HT-29 (cell line): ENCODE measurements at places on chromosomes 16 and 17. TPM values are rescaled to one million over a fixed set of nuclear protein-coding genes. Genes with fewer than 3 reads are reported as not detected.

DNA sequence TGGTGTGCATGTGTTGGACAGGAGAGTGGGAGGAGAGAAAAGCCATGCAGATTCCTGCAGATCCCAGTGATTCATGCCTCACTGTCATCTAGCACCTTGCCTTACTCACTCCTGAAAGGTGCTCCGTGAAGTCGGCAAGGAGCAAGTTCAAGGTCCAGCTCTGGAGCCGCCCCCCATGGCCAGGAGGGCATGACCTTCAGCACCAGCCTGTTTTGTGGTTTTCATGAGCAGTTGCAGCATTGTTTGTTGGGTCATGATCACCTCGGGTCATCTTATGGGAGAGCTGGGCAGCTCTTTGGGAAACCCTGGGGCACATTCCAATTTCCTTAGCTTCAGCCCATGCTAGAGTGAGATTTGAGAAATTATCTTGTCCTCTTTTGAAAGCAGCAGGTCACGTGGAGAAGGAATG lies 137.5 kb upstream of the IRX3 start:
- DNase-seq, result no peak

GRCh38 chr16:77820340-77820739 lies 32.0 kb downstream of the VAT1L start:
- DNase-seq, result no peak

- DNase-seq, result no peak
Observed at GRCh38 chr16:87410530-87410929, 18.4 kb downstream of the MAP1LC3B start.

GRCh38 chr16:19089410-19089955 lies 22.1 kb downstream of the COQ7 start:
- no peak for DNase-seq

DNA sequence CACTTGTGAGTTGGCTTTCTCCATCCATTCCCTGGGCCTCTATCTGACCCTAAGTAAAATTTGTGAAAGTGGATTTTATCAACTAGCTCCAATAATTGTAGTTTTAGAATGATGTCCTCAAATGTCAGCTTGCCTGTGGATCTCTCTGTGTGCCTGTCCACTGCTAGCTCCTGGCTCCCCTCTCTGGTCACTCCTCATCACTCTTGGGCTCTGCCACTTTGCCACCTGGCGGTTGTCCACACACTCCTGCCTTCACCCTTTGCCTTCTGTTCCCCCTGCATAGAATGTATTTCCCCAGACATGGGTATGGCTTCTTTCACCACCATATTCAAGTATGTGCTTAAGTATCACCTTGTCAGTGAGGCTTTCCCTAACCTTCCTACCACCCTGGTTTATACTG lies 19.8 kb downstream of the ANKFN1 start:
- no peak for DNase-seq

DNA sequence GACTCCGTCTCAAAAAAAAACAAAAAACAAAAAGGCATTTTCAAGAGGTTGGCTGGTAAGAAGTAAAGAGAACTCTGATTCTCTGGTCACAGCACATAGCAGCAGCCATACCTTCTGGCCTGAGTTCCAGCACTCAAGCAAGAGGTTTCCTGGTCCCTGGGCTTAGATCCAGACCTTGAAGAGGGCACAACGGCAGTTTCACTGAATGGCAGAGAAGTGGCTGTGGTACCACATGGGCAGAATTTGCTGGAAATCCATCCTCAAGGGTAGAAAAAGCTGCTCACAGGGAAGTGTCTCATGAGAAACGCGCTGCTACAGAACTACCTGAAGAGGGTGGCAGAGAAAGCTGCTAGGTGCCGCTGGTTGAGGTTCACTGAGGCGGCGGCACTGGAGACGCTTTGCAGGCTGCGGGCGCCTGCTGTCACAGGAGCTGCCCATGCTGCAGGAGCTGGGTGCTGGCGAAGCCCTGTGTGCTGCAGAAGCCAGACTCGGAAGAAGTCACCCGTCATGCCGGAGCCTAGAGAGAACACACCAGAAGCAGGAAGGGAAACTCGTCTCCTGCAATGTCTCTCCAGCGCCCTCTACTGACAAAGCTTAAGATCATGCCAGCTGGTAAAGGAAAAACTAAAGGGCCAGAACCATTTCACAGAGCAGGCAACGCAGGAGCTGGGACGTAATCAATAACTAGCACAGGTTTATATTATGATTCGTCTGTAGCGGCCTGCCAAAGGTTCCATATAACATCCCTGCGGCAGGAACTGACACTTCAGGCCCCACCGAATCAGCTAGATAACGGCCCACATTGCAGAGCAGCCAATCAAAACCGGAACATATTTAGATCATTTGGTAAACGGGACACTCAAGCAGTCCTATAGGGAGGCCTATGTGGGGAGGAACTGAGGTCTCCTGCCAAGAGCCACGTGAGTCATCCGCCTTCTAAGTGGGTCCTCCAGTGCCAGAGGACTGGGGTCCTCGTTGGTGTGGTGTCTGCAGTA lies 5.4 kb upstream of the ZNF213 start:
- DNase-seq, result peak; percentile 92

DNA sequence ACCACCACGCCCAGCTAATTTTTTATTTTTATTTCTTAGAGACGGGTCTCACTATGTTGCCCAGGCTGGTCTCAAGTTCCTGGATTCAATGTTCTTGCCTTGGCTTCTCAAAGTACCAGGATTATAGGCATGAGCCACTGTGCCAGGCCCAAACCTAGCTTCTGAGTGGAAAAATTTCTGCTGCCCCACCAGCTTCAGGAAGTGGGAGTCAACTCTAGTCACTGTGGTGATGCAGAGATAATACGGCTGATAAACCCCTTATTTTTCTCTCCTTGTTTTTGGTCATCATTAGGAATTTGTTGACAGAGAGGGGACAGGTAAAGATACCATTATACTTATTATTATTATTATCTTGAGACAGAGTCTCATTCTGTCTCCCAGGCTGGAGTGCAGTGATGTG lies 27.8 kb upstream of the PHOSPHO1 start:
- no peak for DNase-seq

GRCh38 chr17:53470626-53471025 lies 352.1 kb upstream of the KIF2B start:
- no peak for DNase-seq

- no peak for DNase-seq
Observed at GRCh38 chr17:65885541-65886312, 306.2 kb downstream of the CEP112 start.

Gene ACSF2
- 60.0 and 66.2 TPM in 2 replicates for total RNA-seq

Gene MYOCD
- total RNA-seq, result not detected in 2 replicates

Gene CBFA2T3
- total RNA-seq, result 0.03 TPM in 1 of 2 replicates, not detected in the other

Gene SAT2
- 3.2 and 5.4 TPM in 2 replicates for total RNA-seq

Gene TXNDC11
- 43.2 and 49.3 TPM in 2 replicates for total RNA-seq

Gene GP1BA
- not detected in 2 replicates for total RNA-seq

Gene SLC46A1
- total RNA-seq, result 5.0 and 5.1 TPM in 2 replicates

Gene SLC35G6
- 0.28 TPM in 1 of 2 replicates, not detected in the other for total RNA-seq

Gene SPAG5
- total RNA-seq, result 62.5 and 71.2 TPM in 2 replicates

Gene RASD1
- total RNA-seq, result 5.9 and 6.0 TPM in 2 replicates
